Posterior vena cava (tissue), 2 donors: ENCODE measurements at places on chromosomes 5 and 9. TPM values are rescaled to one million over a fixed set of nuclear protein-coding genes. Genes with fewer than 3 reads are reported as not detected.

Gene DENND4C
- total RNA-seq: 54.9 TPM

Gene SPATA31A3
- total RNA-seq: not detected

Gene SNCB
- total RNA-seq: not detected

Gene LARP1
- total RNA-seq: 111 TPM

Gene DOCK8
- total RNA-seq: 20.6 TPM

Gene ARL10
- total RNA-seq: 15.2 TPM

Gene ARHGEF28
- 13.0 TPM for total RNA-seq

Gene PITX1
- 0.81 TPM for total RNA-seq

Gene CDH6
- total RNA-seq: 6.0 TPM

Gene CHSY3
- 4.9 TPM for total RNA-seq

Gene SLC25A51
- 28.6 TPM for total RNA-seq

Gene SLC36A3
- not detected for total RNA-seq

Gene DIPK1B
- total RNA-seq: 8.3 TPM

Gene NMUR2
- total RNA-seq: not detected

Gene COL27A1
- total RNA-seq: 8.1 TPM

Gene P4HA2
- total RNA-seq: 33.2 TPM

Gene IPO11
- 31.7 TPM for total RNA-seq

Gene LIFR
- 75.0 TPM for total RNA-seq

Gene PCA3
- total RNA-seq: 0.24 TPM

Gene C9
- total RNA-seq: not detected

Gene PTGS1
- total RNA-seq: 30.2 TPM

Gene PIP5K1B
- 2.7 TPM for total RNA-seq

Gene SHOC1
- total RNA-seq: not detected

Gene RNF183
- total RNA-seq: not detected

Gene BSPRY
- 0.14 TPM for total RNA-seq

Gene NSMF
- 55.5 TPM for total RNA-seq
